ENCODE measurements at places on chromosomes 12 and 14. TPM values are rescaled to one million over a fixed set of nuclear protein-coding genes. Genes with fewer than 3 reads are reported as not detected.

- DNase-seq = no peak
These were observed 41.6 kb downstream of the SCN8A start for GRCh38 chr12:51632623-51633022.

DNA sequence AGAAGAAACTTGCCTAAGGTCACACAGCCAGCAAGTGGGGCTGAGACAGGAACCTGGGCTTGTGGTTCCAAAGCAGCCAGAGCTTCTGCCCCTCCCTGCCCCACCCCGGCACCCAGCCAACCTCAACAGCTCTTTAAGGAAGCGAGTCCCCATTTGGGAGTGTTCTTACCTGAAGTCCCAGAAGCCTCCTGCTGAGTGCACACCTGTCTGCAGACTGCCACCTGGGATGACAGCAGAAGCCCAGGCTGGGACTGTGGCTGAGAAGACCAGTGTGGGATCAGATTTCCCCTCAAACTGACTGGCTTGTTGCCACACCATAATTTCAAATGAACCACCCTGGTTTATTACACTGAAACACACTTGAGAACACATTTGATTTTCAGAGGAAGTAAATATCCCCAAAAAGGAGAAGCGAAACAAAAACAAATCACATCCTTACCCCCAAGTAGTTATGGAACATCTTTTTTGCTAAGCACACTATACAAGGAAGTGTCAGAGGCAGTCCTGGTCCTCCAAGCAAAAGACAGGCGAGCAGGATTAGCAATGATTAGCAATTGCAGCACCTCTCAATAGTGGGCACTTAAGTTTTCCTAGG is 6.3 kb upstream of the RIN3 start:
- DNase-seq = no peak

NELL2 gene
- 140 TPM for total RNA-seq

DNA sequence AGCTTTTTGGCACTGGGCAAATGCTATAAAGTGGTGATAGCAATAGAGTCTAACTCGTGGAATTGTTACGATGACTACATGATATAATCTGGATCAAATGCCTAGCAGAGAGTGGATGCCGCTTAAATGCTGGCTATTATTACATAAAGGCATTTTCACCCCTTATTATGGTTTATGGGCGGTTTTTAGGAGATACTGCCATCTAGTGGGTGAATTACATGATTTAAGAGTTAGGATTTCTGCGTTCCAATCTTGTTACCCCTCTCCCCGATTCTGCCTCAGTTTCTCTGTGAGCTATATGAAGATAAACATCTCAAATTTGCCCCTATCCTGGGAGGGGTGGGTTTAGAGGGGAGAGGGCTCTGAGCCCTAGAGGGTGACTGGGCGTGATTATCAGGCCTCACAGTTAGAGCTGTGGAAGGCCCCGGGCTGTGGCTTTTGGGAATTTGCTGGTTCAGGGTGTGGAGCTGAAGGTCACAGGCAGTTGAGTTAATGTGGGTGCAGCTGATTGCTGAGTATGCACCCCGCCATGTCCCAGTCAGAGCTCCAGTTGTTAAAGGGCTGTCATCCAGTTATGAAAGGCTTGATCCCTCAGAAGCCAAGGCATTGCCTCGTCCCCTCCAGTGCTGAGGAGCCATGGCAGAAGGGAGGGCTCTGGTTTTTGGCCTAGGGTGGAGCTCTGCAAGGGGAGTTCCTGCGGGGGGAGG is 14.4 kb downstream of the CLSTN3 start:
- DNase-seq = no peak

C12orf60 gene
- total RNA-seq = 0.88 TPM

GRCh38 chr12:75727577-75727976 is 216.2 kb upstream of the KRR1 start:
- no peak for DNase-seq

GRCh38 chr14:85856430-85856829 is 326.5 kb downstream of the FLRT2 start:
- no peak for DNase-seq

DNA sequence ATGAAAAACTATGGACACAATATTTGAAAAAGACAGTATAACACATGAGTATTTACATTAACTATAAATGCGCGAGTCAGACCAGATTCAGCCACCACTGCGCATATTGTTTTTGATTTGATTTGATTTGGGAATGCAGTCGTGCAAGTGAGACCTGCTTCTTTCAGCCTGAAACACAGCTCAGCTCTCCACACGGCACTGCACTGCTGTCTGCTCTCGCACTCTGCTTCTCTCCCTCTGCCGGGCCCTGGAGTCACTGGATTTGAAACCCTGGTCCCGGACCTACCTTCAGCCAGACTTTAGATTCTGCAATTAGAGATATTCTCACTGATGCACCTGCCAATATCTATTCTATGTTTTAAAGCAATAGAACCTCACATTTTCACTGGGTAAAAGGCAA is 143.9 kb upstream of the TMEM132C start:
- no peak for DNase-seq

DNA sequence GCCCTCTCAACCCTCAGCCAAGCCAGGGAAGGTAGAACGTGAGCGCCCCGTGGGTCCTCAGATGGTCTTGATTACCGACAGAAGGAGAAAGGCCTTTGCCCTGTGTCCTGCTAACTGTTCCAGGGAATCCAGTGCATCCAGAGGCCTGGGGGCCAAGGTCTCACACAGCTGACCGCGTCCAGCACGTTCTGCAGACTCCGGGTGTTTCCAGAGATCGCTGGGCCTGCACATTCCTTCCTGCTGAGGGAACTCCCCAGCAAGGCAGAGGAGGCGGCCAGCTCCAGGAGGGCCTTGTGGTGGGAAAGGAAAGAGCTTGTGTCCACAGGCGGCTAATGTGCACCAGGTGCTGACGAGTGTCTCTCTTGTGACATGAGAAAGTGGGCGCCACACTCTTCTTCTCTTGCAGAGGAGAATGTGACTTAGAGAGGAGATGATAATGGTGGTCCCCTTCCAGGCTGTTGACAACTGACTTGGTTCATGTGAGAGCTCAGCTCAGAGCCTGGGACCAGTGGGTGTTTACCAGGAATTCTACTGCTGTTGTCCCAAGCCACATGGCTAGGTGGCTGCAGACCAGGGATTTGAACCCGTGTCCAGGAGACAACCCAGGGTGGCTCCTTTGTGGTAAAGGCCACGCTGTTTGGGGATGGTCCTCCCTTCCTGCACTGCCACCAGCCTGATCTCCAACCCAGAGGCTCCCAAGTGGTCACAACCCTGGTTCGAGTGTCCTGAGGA is 46.8 kb upstream of the DLK1 start:
- DNase-seq = no peak
